NCI-H510A (cell line): ENCODE measurements at places on chromosomes 2 and 18.

DNA sequence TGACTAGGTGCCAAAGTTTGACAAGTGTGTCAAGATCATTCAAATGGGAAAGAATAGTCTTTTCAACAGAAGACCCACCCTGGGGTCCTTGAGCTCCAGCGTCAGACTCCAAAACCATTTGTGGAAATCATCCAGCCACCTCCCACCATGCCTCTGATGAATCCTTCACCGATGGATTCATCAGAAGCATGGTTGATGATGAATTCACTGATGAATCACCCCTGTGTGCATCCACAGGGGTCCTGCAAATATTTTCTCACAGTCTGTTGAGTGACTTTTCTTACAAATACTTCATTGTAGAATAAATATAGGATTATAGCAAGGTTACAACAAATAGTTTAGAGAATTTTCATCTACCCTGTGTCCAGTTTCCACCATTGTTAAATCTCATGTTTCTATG, 4.3 kb downstream of the UGT1A9 start:
- no peak for DNase-seq

- DNase-seq: no peak
Observed at GRCh38 chr2:79005216-79005615, 20.3 kb upstream of the REG3G start.

GRCh38 chr2:231450548-231450989, 13.7 kb downstream of the NCL start:
- no peak for DNase-seq

- DNase-seq: no peak
Observed at GRCh38 chr2:65437392-65438135, 5.2 kb upstream of the SPRED2 start.

DNA sequence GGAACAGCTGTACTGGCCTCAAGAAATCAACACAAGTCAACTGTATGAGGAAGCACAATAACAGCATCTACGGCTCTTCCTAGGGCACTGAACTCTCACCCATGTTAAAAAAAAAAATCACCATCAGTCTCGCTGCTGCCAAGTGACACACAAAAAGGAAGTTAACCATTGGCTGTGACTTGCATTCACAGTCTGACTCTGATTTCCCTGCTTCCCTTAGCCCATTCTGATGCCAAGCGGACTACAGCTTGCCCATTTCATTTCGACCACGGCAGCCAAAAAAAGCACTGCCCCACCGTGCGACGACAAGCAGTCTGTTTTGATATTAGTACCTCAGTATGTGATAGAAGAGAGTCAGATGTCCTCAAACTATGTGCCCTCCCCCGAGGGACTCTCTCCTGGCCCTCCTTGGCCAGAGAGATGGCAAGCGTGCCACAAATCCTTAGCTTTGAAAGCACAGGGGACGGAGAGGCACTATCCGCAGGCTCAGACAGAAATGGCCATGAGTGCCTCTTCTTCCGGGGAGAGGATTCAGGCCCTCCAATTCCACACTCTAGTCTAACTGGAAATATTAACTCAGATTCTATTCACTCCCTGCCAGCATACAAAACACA, 250.0 kb downstream of the TCF4 start:
- DNase-seq: no peak

DNA sequence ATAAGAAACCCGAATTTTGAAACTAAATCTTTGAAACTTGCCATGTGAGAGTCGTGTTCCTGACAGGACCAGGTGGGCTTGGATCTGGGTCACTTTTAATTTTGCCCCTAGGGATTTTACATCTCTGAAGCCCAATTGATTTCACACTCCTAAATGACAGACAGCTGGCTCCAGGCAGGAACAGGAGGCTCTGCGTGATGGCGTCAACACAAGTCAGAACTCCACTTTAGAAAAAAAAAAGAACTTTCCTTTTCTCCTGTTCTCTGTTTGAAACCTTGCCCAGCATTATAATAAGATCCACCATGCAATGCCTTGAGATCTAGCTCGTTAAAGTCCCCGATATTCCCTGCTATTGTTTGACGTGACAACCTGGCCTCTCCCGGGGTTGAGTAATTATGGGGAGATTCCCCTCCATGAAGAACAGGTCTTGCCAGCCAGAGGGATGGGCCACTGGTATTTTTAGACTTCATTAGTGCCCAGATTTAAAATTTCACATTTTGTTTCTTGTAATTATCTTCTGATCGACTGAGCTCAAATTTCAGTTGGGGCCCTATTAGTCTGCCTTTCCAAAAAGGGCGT, 260.3 kb downstream of the KLHL29 start:
- DNase-seq: no peak

DNA sequence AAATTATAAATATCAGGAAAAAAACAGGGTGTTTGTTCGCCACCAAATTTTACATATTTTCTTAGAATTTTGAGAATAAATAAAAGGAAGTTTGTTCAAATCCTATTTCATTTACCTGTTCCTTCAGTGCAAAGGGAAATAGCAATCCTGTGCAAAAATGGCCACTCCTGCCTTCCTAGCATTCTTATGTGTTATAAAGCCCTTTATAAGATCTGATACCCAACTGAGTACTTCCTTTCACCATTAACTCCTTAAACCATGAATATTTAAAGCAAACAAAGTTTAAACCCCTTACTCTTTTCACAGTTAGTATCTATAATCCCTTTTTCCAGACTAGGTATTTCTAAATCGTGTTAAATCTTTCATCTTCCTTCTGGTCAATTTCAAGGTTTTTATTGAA, 427.8 kb downstream of the NR4A2 start:
- no peak for DNase-seq

GRCh38 chr2:149058936-149059335, 20.4 kb downstream of the LYPD6B start:
- DNase-seq: no peak

- no peak for DNase-seq
Observed at GRCh38 chr2:226578879-226579278, 220.7 kb downstream of the IRS1 start.

DNA sequence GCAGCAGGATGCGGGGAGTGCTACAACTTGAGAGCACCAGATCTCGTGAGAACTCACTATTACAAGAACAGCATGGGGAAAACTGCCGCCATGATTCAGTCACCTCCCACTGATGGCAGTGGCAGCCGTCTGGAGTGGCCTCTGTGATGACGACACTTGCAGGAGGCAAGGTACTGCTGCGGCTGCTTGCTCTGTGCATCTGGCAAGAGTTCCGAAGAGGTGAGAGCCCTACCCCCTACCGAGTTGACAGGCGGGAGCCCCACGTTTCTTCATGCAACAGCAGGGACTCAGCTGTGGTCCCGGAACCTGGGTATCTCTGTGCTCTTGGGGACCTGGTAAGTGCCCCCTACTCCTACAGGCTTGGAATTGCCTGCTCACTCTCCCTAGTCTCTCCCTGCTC, 1672.7 kb upstream of the TMEFF2 start:
- no peak for DNase-seq

- DNase-seq: no peak
Observed at GRCh38 chr2:120831086-120831485, 95.4 kb downstream of the GLI2 start.

DNA sequence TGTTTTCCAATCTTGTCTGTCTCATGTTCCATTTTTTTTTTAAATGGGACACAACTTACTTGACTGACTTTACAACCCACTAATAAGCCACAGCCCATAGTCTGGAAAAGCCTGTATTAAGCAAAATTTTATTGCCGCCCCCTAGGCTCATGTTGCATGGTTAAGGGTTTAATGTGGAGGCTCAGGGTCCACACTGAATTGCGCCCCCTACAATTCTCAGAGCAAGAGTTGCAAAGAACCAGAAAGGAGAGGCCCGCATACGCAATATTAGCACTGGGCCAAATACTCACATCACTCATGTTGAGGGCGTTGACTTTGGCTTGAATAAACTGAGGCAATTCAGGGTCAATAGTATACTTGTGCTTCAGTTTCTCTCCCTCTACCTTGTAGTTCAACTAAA, 65.5 kb downstream of the NEB start:
- no peak for DNase-seq

DNA sequence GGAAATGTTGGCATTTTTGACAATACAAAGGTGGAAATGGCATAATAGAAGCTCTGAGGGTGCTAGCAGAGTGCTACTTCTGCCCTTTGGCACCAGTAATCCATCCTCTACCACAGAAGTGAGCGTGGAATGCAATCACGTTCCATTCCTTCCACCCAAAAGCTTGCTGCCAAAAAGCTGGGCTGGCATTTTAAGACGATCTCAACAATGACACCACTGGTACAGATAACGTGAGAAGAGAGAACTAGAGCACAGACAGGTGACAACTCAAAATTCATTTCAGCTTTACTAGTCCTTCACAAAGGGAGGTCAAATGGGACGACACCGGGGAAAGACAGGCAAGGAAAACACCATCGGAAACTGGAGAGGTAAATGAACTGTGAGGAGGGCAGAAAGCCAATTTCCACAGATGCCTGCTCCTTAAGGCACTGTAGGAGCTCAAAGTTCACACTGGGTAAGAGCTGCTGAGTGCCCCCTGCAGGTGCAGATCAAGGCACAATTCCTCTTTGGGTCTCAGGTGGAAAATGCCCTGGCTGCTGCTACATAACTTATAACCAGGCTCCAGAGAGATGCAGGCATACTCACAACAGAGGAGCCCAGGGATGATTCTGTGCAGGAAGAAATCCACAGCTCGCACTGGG, 50.7 kb upstream of the RNU4ATAC start:
- DNase-seq: no peak

GRCh38 chr2:4174796-4175195, 471.4 kb downstream of the DCDC2C start:
- DNase-seq: no peak

GRCh38 chr18:42537291-42537690, 578.2 kb downstream of the RIT2 start:
- DNase-seq: no peak
